ENCODE measurements at places on chromosomes 7 and 10. TPM values are rescaled to one million over a fixed set of nuclear protein-coding genes. Genes with fewer than 3 reads are reported as not detected.

COA1 gene
- total RNA-seq = 138 TPM

COX19 gene
- total RNA-seq = 12.3 TPM

PLAC9 gene
- 7.8 TPM for total RNA-seq

CARD11 gene
- 20.0 TPM for total RNA-seq

TUBB8 gene
- total RNA-seq = 0.57 TPM

ASB10 gene
- not detected for total RNA-seq

ERVW-1 gene
- 0.09 TPM for total RNA-seq

WNT16 gene
- total RNA-seq = not detected

MYH16 gene
- not detected for total RNA-seq

SPDYE2B gene
- total RNA-seq = not detected

TRIM4 gene
- 6.9 TPM for total RNA-seq

DHX32 gene
- total RNA-seq = 12.0 TPM

RGS10 gene
- 10.6 TPM for total RNA-seq

PRSS37 gene
- not detected for total RNA-seq

GJD4 gene
- not detected for total RNA-seq

TMEM254 gene
- 20.3 TPM for total RNA-seq

MNX1 gene
- total RNA-seq = 0.20 TPM

CLCN1 gene
- total RNA-seq = 0.13 TPM

LRMDA gene
- 2.1 TPM for total RNA-seq

OGA gene
- total RNA-seq = 125 TPM

YKT6 gene
- 105 TPM for total RNA-seq

TAC1 gene
- 0.77 TPM for total RNA-seq

CCDC172 gene
- total RNA-seq = 1.8 TPM

DNA sequence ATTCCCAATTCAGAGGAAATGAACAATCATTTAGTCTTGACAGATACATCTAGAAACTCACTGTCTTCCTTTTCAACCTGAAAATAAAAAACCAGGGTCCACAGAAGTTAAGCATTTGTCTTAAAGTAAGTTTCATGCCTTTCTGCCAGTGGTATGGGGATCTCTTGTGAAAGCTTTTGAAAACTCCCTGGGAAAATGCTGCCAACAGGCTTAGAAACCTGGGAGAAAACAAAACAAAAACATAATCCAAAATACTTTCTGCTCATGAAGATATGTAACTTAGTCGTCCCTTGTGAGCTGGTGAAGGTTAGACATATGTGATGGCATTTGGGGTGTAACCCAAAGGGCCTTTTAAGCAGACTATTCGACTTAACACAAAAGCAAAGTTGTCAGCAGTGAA, 66.4 kb upstream of the ZNF438 start:
- no peak for DNase-seq

- no peak for DNase-seq
Measured at GRCh38 chr7:29926216-29926615, 63.4 kb downstream of the SCRN1 start.

GRCh38 chr10:52639652-52640051, 132.9 kb downstream of the MBL2 start:
- DNase-seq = no peak

- DNase-seq = no peak
Measured at GRCh38 chr10:28975891-28976531, 298.7 kb downstream of the BAMBI start.

- DNase-seq = no peak
Measured at GRCh38 chr10:26805567-26806245, 55.1 kb downstream of the ABI1 start.

GRCh38 chr10:3552281-3552680, 232.7 kb downstream of the KLF6 start:
- no peak for DNase-seq

DNA sequence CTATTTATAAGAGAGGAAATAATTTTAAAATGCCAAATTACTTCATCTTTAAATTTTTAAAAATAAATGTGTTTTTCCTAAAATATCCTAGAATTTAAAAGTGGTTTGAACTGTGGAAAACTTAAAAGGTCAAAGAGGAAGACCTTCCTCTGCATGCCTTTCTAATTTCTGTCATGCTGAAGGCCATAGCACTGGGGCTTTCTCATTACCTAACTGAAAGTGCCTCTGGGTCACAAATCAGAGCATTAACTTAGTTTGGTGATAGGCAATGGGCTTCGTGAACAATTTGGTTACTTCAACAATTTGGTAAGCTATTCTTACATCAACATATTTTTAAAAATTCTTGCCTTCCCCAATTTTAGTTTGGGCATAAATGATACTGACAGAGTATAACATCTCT, 100.2 kb upstream of the SAMD8 start:
- no peak for DNase-seq

DNA sequence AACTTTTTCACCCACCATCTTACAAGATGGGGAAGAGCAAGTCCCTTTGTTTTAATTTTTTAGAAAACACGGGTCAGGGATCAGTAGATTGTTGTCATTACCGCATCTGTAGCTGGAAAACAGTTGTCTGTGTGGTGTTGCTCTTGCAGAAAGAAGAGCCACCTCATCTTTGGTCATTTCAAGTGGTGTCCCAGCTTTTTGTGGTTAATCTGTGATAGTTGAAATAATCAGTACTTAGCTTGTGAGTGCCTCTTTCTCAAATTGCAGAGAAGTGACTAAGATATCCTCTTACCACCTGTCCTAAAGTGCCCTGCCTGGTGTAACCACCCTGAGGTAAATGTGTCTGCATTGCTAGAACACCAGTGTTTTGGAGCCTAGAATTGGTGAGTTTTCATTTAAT, 5.5 kb downstream of the PRPF18 start:
- no peak for DNase-seq

GRCh38 chr10:86256690-86257315, 109.8 kb downstream of the GRID1 start:
- DNase-seq = peak; percentile 5

DNA sequence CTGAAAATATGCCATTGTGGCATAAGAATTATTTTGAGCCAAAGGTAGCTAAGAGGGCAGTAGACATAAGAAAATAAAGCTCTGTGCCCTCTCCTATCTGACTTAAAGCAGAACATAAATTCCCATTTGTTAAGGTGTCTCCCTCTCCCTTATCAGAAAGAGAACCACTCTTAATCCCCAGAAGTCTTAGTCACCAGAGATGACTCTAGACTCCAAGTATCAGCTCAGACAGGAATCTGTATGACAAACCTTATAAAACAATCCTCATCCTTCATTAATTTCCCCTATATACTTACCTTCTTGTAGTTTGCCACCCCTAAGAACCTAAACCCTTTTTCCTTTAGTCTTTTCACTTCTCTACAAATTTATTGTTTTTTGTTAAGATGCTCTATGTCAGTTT, 21.8 kb upstream of the PIP4K2A start:
- DNase-seq = no peak

GRCh38 chr10:115654961-115655360, 561.8 kb downstream of the ATRNL1 start:
- DNase-seq = no peak

DNA sequence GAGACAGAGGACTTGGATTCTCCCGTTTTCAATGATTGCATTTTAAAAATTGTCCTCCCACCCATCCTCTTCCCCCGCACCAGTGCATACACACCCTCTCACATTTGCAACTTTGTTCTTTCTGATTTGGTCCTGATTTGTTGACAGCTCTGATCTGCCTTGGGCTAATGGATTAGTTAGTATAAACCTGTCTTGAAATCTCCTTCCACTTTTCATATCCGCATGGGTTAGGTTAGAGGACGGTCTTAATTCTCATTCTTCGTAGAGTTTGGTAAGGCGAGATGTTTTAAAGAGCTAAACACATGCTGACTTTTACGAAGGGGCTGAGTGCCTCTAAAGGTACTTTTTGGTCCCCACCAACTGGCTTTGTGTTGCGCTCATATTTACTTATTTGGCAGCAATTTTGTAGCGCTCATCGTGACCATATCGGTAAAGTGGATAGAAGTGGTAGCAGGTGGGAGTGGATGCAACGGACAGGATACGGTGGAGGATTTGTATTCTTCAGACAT, 1.1 kb downstream of the AHR start:
- no peak for DNase-seq

DNA sequence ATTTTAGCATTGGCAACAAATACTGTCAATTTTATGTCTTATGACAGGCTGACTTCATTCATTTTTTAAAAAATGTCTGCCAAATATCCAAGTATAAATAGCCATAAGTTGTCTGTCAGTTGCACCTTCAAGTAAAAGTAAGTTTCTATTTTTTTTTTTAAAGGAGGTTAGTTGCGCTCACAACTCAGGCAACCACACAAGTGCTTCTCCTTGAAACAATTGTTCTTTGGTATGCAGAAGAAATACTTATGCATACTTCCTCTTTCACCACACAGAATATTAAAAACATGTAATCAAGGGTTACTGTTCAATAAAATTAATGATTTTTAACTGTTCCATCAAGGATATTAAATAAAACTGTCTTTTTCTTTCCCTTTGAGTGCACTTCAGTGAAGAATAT, 97.9 kb downstream of the RTKN2 start:
- DNase-seq = no peak

DNA sequence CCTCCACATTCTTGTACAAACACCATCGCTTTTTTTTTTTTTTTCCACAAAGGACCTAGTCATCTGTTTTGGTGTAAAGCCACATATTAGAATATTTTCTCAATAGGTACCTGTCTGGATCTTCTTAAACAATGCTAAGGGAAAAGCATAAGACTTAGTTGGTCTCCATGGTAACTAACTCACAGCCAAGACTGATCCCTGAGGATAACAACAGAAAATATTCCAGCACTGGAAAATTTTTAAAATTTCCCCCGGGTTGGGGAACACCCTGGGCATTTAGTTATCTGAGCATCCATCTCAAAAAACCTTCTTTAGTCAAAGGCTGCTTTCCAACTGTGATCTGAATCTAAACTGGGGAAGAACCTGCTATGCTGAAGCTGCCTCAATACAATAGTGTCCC, 43.7 kb upstream of the CCDC6 start:
- no peak for DNase-seq

DNA sequence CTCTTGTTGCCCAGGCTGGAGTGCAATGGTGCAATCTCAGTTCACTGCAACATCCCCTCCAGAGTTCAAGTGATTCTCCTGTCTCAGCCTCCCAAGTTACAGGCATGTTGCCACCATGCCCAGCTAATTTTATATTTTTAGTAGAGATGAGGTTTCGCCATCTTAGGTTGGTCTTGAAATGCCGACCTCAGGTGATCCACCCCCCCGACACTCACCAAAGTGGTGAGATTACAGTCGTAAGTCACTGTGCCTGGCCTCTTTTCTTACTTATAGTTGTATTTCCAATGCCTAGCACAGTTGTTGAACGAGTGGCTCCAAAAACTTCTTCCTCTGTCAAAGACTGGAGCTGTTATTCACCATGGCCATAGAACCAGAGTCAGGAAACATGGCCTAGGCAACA, 6.7 kb downstream of the RNF216 start:
- DNase-seq = no peak

DNA sequence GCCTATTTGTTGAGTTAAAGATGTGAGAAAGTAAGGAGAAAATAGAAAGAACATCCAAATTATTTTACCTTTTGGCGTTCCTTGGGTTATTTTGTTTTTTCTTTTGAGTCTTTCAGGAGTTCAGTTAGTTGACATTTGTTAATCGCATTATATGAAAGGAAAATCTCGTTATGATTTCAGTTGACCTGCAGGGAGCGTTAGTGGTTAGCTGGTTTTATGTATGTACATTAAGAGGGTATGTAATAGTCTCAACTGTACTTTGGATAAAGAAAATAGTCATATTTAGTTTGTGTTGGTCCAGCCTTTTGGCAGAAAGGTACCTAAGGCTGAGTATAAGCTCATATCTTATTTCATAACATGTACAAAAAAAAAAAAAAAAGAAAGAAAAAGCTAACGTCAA, 4.0 kb downstream of the BMPER start:
- DNase-seq = no peak

- no peak for DNase-seq
Measured at GRCh38 chr10:113071446-113071845, 121.4 kb downstream of the TCF7L2 start.

GRCh38 chr7:135215180-135215579, 3.9 kb upstream of the WDR91 start:
- DNase-seq = no peak

GRCh38 chr10:70312972-70313371, 29.2 kb upstream of the NPFFR1 start:
- no peak for DNase-seq

DNA sequence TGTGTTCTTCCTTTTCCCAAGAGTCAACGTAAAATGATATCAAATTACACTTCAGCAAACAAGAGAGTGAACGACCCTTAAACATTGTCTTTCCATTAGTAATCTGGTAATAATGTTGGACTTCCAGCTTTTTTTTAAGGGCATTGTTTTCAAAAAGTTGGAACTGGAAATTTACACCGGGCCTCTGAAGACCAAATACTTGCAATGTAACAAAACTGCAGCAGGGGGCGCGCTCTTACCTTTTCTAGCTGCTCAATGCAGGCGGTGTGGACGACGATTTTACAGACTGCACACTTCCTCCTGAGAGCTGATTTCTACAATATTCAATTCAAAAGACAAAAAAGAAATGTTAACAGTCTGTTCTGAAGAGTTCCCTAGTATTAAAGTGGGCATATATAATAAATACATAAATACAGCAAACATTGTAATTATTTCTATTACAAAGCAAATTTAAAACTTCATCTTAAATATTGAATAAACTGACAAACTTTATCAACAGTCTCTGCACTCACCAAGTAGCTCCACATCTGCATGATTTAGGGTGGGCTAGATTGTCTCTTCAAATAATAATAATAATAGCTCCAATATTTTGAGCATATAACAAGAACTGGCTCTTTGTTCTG, 190.4 kb downstream of the DGKI start:
- peak; percentile 63 for DNase-seq

- no peak for DNase-seq
Measured at GRCh38 chr10:88467835-88468485, 115.2 kb downstream of the RNLS start.

GRCh38 chr7:68488341-68489060, 1109.8 kb upstream of the AUTS2 start:
- DNase-seq = no peak

- peak; percentile 49 for DNase-seq
Measured at GRCh38 chr7:126803060-126803665, 449.6 kb downstream of the GRM8 start.

GRCh38 chr7:141001122-141001521, 13.6 kb downstream of the MRPS33 start:
- DNase-seq = no peak

DNA sequence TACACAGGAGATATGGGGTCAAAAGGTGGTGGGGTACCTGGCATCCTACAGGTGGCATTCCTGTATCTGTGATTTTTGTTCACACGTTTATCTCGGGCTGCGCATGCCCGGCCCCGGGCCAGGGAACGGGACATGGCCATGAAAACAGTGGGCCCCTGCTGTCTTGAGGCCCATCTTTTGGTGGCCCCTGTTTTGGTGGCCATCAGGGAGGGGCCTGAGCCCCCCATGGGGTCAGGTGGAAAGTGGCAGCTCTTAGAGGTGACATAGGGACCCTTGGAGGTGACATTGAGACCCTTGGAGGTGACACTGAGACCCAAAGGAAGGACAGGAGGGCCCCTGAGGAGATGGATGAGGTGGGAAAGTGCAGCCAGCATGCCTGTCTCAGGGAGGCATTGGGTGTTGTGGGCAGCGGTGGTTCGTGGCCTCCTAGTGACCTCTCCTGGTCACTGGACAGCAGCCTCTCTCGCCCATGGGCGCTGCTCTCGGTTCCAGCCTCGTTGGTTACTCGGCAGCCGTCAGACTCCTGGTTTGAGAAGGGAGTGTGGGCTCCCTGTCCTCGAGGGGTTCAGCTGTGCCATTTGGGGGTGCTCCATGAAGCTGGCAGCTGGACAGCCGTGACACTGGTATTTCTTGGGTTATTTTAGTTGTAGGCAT, 39.9 kb downstream of the INPP5A start:
- DNase-seq = no peak

- DNase-seq = no peak
Measured at GRCh38 chr10:80197972-80198916, 7.1 kb downstream of the ANXA11 start.

GRCh38 chr10:17668435-17669184, 24.7 kb downstream of the STAM start:
- no peak for DNase-seq
